ENCODE measurements at places on chromosomes 5 and 9.

- no peak for DNase-seq
Observed at GRCh38 chr5:122584411-122585300, 190.2 kb upstream of the SNX2 start.

- DNase-seq, result no peak
Observed at GRCh38 chr9:127109212-127109711, 13.2 kb downstream of the ANGPTL2 start.

DNA sequence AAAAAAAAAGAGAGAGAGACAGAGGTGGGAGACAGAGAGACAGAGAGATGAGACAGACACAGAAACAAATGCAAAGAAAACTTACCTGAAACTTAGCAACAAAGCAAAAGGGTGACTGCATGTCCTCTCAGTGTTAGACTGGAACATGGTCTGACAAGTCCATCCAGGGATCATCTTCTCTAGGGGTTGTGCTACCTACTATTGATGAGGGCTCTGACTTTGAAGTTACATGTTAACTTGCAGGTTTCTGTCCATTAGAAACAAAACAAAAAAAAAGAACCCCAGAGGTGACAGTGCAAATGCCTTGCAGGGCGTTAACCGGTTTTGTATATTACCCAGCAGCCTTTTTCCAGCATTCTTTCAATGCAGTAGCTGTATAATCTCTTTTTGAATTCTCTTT lies 13.6 kb upstream of the SPARC start:
- DNase-seq, result no peak

GRCh38 chr5:44398382-44398781 lies 9.2 kb upstream of the FGF10 start:
- DNase-seq, result no peak

DNA sequence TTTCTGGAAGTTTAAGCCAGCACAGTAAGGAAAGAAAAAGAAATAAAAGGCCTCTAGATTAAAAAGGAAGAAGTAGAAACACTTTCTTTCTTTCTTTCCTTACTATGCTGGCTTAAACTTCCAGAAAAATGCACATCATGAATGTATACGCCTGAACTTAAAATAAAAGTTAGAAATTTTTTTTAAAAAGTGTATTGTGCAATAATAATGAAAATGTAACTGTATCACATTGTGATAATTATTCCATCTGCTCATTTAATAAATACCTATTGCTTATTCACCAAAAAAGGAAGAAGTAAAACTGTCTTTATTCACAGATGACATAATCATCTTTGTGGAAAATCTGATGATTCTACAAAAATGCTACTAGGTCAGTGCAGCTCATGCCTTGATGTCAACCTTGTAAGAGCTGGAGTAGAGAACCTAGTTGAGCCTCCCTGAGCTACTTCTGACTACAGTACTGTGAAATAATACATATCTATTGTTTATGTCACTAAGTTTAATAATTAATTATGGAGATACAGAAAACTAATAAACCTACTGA lies 49.4 kb downstream of the MCTP1 start:
- no peak for DNase-seq

DNA sequence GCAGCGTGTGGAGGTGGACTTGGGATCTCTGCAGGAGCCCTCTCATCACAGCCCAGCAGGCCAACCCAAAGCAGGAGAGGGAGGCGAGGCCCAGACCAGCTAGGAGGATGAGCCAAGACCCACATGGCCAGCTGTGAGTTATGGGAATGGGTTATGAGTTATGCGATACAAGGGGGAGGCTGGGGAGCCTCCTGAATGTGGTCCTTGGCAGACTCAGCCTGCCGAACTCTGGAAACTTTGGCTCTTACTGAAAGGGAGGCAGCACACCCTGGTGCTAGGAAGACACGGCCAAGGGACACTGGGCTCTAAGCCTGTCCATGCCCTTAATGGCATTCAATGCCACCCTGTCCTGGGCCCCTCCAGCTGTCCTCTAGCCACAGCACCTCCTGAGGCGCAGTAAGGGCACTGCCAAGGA lies 7.7 kb upstream of the VAV2 start:
- DNase-seq, result no peak

DNA sequence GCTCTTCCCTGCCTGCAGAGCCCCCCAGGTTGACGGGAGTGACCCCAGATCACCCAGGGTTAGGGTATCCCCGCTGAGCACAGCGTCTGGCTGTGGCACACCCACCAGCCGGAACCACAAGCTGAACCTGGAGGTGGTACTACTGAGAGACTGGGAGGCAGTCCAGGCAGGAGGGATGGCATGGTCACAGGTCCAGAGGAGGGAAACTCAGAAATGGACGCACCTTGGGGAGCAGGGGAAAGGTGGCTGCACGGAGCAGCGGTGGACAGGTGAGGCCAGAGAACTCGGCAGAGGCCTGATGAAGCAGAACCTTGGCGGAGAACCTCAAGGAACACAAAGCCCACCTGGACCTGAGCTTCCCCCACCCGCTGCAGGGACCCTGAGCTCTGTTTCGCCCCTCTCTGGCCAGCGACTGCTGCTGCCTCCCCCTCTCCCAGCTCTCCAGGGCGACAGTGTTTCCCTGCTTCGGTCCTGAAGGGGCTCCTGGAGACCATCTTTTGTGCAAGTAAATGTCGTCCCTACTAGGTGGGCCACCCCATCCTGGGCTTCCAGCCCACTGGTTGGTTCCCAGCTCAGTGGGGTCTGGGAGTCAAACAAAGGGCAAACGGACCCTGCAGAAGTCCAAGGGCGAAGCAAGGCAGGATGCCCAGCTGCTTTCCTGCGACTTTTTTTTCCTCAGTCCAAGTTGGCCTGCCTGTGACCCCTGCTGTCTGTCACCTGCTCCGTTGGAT lies 845 bp downstream of the ADGRD2 start:
- no peak for DNase-seq

DNA sequence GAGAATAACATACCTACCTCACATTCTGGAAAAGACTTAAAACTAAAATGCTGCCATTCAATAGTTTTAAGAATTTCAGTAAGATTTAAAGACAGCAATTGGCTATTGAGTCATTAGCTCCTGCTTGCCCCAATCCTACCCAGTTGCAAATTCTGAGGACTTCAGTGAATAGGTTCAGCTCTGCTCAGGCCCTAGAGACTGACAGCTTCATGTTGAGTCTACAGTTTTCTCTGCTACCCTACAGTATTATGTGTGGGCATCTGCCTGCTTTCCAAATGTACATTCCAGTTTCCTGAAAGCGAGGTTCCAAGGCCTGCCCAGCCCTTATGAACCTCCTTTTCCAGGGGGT lies 61.5 kb downstream of the ARSB start:
- DNase-seq, result no peak

DNA sequence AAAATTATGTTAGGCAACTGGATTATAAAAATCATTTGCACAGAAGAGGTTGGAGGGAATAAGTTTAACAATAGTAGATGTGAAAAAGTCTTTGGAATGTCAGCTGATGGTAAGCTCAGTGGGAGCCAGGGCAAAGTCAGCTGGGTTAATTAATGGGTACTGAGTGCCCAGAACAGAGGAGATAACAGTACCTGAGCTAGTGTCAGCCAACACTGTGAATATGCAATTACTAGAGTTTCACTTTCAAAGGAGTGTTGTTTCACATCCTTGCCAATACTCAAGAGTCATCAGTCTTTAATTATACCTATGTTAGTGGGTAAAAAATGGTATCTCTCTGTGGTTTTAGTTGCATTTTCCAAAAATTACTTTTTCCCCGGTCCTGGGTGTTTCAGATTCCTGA lies 135.1 kb downstream of the KIF4B start:
- no peak for DNase-seq

GRCh38 chr9:94100152-94100879 lies 16.1 kb downstream of the PTPDC1 start:
- no peak for DNase-seq

GRCh38 chr9:130265431-130266235 lies at the start of gene HMCN2:
HMCN2 (plus strand) TSS chr9:130265760; CDS start chr9:130265879, 119 bp downstream.
- no peak for DNase-seq

GRCh38 chr9:108048406-108049025 lies 558.9 kb upstream of the KLF4 start:
- DNase-seq, result no peak

DNA sequence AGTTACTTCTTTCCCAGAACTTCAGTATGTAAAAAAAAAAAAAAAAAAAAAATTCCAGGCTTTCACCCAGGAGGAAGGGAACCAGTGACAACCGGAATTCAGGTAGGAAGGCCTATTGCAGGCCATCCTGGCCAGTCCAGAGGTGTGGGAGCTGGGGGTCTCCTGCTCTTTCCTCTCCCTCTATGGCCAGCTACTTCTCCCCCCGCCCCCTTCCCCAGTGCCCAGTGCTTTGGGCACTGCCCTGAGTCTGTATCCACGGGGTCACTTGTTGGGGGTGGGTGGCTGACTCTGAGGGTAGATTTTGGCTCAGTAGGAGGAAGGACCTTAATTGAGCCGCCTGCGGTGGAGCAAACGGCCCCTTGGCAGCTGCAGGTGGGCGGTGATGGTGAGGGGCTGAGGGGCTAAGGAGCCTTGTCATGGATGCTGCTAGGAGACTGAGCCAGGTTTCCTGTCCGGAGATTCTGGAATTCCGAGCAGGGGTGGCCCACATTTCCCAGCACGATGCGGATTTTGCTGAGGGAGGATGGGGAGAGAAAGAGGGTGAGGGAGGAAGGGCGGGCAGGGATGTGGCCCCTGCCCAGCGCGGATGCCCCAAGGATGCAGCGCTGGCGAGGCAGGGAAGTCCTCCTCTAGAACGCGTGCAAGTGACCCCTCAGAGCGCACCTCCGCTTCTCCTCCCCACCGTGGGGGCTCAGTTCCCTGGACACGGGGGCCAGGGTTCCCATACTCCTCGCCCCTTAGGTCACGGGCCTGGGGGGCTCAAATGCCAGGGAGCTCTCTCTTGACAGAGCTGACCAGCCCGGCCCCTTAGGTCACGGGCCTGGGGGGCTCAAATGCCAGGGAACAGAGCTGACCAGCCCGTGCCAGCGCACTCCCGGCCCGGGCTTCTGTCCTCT lies 1.2 kb upstream of the PHF2 start:
- no peak for DNase-seq

GRCh38 chr5:141747152-141748141 lies 65.4 kb upstream of the ARAP3 start:
- DNase-seq, result peak; percentile 86

- no peak for DNase-seq
Observed at GRCh38 chr5:61362796-61363368, 30.8 kb downstream of the ZSWIM6 start.

DNA sequence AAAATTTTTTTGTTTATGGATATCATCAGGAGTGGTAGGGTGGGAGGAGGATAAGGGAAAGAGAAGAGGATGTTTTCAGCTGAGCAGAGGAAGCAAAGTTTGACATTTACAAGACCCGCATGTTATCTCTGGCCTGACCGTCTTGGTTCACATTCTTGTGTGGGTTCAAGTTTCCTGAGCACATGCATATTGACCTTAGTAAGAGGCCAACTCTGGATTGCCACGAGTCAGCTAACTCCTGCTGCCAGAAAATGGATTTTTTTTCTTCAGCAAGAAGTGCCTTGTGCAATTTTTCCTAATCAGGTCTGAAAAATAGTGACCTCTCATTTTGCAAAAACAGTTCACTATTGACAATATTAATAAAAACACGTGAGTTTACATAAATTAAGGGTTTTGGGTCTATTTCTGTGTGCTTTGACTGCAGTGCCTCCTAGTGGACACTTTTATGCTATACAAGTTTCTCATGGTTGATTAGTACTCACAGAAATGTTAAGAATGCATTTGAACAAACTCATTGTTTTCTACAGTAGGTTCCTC lies 27.1 kb upstream of the BASP1 start:
- no peak for DNase-seq

GRCh38 chr5:41893074-41893851 lies 10.9 kb upstream of the RIMOC1 start:
- DNase-seq, result no peak

- no peak for DNase-seq
Observed at GRCh38 chr5:150377964-150378694, 20.6 kb downstream of the TCOF1 start.

- no peak for DNase-seq
Observed at GRCh38 chr5:154714266-154714986, 40.8 kb upstream of the LARP1 start.

GRCh38 chr5:87754009-87754757 lies 341.5 kb upstream of the CCNH start:
- DNase-seq, result no peak

- peak; percentile 4 for DNase-seq
Observed at GRCh38 chr9:2158111-2158610, 143.0 kb downstream of the SMARCA2 start.

- no peak for DNase-seq
Observed at GRCh38 chr9:97283768-97284167, 23.7 kb upstream of the CCDC180 start.

DNA sequence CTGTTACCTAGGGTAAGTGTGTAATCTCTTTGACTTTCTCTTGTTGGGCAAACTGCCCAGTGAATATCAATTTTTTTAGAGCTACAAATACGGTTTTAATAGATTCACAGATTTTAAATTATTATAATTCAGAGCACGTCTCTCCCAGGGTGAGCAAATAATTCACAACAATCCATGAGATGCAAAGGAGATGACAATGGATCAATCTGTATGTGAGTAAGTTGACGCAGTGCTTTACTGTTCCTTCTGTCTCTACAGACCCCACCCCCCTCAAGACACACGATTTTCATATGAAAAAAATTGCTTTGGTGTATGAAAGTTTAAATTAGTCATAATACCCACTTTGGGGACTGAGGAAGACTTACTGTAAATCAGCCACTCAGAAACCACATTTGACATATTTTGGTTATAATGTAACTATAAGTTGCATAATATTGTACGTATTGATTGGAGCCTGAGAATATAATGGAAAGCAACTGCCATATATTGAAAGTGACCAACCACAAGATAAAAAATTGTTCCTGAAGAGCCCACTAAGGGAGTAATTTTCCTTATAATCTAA lies 201.7 kb downstream of the BNC2 start:
- no peak for DNase-seq

GRCh38 chr9:138105123-138105415 lies 227.5 kb downstream of the CACNA1B start:
- DNase-seq, result no peak

DNA sequence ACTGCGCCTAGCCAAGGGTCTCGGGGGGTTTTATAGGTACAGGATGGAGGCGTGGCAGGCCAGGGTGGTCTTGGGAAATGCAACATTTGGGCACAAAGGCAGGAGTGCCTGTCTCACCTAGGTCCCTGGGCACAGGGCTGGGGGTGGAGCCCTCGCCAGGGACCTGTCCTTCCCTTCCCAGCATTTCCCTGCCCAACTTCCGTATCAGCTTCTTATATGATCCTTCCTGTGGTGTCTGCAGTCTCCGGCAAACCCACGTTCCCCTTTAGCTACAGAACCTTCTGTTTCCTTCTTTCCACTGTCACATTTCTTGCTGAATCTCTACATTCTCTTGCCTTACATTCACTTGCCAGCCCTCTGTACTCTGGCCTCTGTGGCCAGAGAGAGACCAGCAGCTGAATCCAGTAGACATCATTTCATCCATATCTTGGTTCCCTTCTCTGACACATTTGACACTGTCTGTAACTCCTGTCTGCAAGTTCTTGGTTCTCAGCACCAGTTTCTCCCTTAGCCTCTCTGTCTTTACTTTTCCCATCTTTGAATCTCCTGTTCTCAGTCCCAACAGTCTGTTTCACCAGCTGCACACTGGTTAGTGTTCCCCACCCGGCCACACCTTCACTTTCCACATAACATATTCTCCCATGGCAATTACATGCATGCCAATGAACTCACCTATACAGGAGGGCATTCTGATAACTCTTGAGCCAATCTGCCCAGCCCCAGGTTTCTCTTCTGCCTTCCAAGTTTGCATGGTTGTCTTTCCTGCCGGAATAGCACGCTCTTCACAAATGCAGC lies 134.7 kb upstream of the ZNF608 start:
- no peak for DNase-seq

Data from amygdala (tissue), 56 donors.